ENCODE measurements at places on chromosomes 5 and 9.

DNA sequence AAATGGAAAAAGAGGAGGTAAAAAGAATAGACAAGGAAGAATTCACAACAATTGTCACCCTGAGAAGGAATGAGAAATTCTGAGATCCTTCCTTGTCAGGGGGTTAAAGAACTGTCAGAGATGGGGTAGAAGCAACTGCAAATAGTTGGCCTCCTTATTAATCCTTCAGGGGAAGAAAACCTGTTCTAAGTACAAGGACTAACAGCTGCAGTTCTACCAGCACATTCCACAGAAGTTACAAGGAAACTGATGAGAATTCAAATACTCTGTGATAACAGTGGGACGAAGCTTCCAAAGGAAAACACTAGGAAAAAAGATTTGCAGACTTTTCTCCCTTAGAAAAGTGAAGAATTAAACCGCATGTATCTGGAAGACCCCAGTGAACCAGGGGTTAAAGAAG, 93.7 kb downstream of the OR2K2 start:
- DNase-seq, result no peak

DNA sequence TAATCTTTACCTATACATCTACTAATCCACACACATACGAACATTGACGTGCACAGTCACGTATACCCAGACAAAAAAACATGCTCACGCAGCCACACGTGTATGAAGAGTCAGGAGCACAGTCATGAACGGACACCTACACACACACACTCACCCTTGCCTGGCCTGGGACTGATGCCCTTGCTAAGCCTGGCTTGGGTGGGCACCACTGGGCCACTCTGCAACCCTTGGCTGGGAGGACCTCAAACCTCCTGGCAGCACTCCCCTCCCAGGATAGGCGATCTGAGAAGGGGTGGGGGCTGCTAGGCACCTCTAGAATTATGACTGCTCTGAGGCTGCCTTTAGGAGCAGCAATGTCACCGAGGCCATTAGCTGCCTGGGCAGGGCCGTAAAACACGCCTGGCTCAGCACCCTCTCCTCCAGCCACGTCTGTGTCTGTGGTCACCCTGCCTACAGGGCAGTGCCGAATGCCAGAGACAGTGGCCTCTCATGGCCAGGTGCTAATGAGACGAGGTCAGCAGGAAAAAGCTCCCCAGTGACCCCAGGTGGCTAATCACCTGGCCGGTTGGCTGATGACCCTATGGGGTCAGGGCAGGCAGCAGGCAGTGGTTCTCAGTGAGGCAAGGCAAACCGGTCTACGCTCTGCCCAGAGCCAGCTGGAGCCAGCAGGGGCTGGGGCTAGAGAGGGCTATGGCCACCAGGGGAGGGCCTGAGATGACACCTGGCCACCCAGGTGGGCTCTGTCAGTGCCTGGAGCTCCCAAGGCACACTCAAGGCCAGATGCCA, 33.7 kb upstream of the MVB12B start:
- DNase-seq, result peak; percentile 49

DNA sequence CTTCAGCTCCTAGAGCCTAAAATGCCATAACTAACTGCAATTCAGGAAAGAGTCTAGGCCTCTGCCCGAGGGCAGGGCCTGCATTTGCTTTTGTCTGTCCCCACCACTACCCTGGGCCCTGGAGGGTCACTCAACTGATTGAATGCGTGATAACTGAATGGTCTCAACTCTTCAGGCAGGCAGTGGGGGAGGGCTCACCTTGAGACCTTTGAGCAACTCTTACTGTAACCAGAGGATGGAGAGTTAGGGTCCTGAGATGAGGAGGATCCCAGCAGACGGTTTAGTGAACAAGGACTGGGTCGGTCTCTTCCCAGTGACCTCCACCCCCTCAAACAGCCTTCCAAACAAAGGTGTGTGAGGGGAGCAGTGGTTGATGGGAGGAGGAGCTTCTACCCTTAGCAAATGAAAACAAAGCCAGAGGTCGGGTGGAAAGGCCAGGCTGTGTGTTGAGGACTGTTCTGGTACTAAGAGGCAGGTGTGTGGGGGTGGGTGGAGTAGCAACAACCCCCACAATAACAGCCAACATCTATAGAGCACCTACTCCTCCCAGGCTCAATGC, 59.4 kb downstream of the CXXC5 start:
- DNase-seq, result no peak

- DNase-seq, result no peak
These were observed 10.2 kb downstream of the TRIM41 start for GRCh38 chr5:181233088-181233800.

DNA sequence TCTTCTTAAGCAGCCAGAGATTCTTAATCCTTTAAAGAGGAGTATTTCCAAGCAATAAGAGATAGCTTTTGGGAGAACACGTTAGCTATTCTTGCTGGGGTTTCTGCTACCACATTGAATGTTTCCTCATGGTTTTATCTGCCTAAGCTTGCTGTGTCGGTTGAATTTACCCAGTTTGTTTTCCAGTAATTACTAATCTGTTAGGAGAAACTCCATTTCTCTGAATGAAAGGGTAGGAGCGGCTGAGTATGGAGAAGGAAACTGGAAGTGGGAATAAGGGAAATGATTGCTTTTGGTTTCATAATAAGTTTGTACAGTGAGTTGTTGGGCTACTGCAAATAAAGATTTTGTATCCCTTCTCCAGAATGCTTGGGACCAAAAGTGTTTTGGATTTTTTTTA, 1.2 kb downstream of the JAK2 start:
- no peak for DNase-seq

- DNase-seq, result no peak
These were observed 136.4 kb upstream of the PPP1R26 start for GRCh38 chr9:135343136-135343535.

DNA sequence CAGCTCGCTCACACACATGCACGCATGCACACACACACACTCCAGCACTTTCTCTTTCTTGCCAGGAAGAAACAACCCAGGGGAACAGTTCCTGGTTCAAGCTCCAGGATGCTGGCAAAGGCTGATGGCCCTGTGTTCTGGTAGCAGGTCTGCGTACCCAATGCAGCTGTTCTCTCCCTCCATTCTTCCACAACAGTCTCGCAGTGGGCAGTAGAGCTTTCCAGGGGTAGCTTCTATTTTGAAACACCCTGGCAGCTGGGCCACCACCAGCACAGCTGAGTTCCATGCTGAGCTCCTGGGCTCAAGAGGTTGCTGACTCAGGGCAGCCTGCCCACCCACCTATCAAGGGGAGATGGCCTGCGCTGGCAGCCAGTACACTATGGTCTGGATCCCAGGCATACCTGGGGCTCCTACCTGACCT, 4.7 kb downstream of the VDAC1 start:
- DNase-seq, result no peak

DNA sequence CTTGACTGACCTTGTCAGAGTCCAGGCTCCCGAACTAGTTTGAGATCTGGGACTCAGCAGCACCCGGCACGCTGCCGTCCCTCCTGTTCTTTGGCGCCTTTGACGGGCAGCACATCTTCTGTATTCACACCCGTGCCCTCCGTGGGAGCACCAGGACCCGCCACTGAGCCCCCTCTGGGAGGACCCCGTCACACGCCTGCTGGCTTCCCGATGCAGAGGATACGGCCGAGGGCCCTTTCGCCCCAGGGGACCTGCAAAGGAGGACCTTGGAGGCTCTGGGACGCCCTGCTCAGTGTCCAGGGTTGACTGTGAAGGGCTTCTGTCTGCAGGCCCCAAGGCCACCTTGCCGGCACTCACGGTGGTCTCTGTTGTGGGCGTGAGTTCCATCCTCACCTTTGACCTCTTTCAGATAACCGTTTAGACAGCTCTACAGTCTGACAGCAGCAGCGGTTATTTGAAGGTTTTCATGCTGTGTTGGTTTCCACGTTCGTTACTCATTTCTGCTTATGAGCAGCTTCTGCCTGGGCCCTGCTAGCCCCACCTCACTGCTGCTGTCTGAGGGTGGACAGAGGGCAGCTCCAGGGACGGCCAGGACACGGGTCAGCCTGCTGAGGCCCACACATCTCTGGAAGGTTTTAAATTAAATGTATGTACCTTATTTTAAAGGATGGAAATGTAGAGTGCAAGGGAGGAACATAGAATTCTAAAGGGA, 12.6 kb upstream of the EXOC3 start:
- no peak for DNase-seq

GRCh38 chr5:30991462-30991861, 202.0 kb upstream of the CDH6 start:
- DNase-seq, result no peak

DNA sequence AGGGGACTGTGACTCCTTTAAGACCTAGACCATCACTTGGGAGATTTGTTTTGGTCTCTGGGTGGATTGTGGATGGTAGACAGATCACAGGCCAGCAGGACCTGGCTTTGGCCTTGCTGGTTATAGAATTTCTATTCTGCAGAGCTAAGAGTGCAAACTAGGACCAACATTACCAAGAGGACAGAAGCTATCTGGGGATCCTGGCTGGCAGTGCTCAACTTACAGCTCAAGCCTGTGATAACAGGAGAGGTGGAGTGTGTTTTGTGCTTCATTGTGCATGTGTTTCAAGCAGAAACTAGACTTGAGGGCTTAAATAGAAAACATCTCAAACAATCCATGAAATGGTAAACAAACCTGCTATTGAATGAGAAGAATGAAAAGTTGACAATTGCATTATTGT, 106.7 kb downstream of the ZNF462 start:
- DNase-seq, result no peak

GRCh38 chr5:161549106-161549505, 2.6 kb upstream of the GABRB2 start:
- peak; percentile 32 for DNase-seq

DNA sequence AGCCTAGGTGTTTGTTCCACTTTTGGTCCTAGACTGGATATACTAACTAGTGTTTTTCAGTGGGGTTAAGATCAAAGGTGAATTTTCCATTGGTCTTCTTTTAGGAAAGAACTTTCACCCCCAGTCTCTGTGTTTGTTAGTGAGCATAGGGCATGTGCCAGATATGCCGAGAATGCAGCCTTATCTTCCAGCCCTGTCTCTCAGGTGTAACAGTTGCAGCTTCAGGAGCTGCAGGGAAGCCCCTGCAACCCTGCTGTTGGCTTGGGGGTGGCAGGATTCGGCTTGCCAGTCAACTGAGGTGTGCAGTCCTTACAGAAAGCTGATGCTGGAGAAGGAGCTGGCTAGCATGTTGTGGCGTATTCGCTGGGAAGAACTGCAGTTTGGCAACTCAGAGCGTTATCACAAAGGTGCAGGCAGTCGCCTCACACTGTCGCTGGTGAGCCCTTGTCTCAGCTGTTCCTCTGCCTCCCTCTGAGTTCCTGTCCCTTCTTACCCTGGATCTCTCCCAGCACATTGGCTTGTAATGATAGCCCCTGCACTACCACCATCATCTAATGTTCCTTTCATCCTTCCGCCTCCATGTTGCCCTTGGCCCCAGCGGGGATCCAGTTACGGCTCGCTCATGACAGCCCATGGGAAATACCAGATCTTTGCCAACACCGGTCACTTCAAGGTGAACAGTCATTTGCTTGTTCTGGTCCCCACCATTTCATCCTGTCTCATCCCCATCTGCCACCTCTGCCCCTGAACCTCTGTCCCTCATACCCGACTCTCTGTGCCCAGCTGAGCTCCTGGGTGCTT, 10.1 kb downstream of the NPR2 start:
- no peak for DNase-seq

DNA sequence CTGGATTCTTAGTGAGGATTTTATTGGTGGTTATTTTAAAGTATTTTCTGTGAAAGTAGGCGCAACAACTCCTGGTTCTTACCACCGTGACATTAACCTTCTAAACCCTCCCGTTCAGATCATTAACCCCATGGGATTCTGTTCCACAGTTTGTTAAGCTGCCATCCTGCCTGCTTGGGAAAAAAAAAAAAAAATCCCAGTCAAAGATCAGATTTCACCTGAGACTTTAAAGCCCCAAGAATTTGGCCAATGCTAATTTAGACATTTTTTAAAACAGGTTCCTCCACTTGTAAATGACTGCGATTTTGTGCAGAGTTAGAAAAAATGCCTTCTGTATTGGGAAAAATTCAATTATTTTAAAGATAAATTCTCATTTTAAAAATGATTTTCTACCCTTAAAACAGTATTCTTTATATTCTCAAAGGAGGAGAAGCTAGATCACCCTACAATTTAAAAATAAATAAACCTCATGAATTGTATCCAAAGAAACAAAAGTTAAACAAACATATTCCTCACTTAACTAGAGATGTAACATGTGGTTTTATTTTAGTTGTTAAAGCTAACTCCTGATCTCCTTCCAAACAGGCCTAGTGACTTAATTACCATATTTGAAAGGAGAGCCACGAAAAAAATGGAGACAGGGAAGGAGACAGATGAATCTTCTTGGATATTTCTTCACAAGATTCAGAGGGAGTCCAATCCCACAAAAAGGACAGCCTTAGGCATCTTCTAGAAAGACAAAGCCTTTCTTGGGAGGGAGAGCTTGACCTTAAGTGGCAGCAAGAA, 93.1 kb upstream of the IFNK start:
- no peak for DNase-seq

- DNase-seq, result no peak
These were observed 51.8 kb downstream of the SLC1A3 start for GRCh38 chr5:36658038-36658756.

Data from NCI-H1417 (cell line).